ENCODE measurements at places on chromosomes 2 and 18. TPM values are rescaled to one million over a fixed set of nuclear protein-coding genes. Genes with fewer than 3 reads are reported as not detected.

The CD28 gene
- not detected for total RNA-seq

The IL1R2 gene
- total RNA-seq = 0.50 TPM

The INHA gene
- 0.50 TPM for total RNA-seq

The SIX3 gene
- not detected for total RNA-seq

The TUBA4A gene
- 209 TPM for total RNA-seq

The EFEMP1 gene
- total RNA-seq = 440 TPM

The IL1R1 gene
- 8.7 TPM for total RNA-seq

The SLC5A7 gene
- not detected for total RNA-seq

The POTEC gene
- not detected for total RNA-seq

The SF3B1 gene
- 153 TPM for total RNA-seq

The AQP12A gene
- total RNA-seq = not detected

The DCDC2C gene
- total RNA-seq = not detected

The HAAO gene
- total RNA-seq = not detected

The GRB14 gene
- total RNA-seq = 9.8 TPM

The KCNK3 gene
- 0.08 TPM for total RNA-seq

The KCNF1 gene
- 0.54 TPM for total RNA-seq

The SKA1 gene
- 0.83 TPM for total RNA-seq

The PSMA8 gene
- total RNA-seq = not detected

The SNORC gene
- 1.5 TPM for total RNA-seq

The CHRNA1 gene
- total RNA-seq = not detected

The DCC gene
- not detected for total RNA-seq

The MSTN gene
- total RNA-seq = not detected

The LONRF2 gene
- 0.02 TPM for total RNA-seq

The CHRNG gene
- not detected for total RNA-seq

The MROH2A gene
- total RNA-seq = 0.50 TPM

The SCG2 gene
- total RNA-seq = not detected

The CYP1B1 gene
- total RNA-seq = 20.8 TPM

The ZNF516 gene
- 27.2 TPM for total RNA-seq

The ELOA2 gene
- not detected for total RNA-seq

The IL36RN gene
- 1.3 TPM for total RNA-seq

The DTNA gene
- total RNA-seq = 10.2 TPM

The CRYBA2 gene
- not detected for total RNA-seq

Data from mammary epithelial cell (primary cell).